Daoy (cell line): ENCODE measurements at places on chromosomes 1 and 21. TPM values are rescaled to one million over a fixed set of nuclear protein-coding genes. Genes with fewer than 3 reads are reported as not detected.

Gene OVAAL
- total RNA-seq = 1.1 TPM in 1 of 2 replicates, not detected in the other

- no peak for DNase-seq
Measured at GRCh38 chr1:47137198-47137597, at the start of gene CYP4A22. Gene CYP4A22, plus strand, starts transcription at chr1:47137441. Its CDS starts 45 bp downstream, at chr1:47137486.

Gene KLHL17
- 9.4 and 13.9 TPM in 2 replicates for total RNA-seq

Gene CTSE
- total RNA-seq = not detected in 2 replicates

GRCh38 chr1:160207771-160208556 is 2.8 kb downstream of the PEA15 start:
- no peak for DNase-seq

Gene SLAMF1
- total RNA-seq = not detected in 2 replicates

DNA sequence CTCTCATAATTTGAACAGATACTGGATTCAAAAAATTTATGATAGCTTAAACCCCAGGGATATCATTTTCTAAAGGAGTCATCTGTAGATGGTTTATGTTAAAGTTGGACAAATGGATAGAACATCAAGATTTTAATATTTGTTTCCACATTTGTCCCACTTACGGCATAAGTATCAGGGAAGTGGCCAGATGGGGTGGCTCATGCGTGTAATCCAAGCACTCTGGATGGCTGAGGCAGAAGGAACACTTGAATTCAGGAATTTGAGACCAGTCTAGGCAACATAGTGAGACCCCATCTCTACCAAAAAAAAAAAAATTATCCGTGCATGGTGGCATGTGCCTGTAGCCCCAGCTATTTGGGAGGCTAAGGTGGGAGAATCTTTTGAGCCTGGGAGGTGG is 229.1 kb downstream of the GPR52 start:
- no peak for DNase-seq

- DNase-seq = no peak
Measured at GRCh38 chr1:87092846-87093245, 178.4 kb downstream of the HS2ST1 start.
